ENCODE measurements at places on chromosomes 5 and 9.

- DNase-seq, result no peak
Measured at GRCh38 chr5:148902478-148902877, 76.1 kb downstream of the ADRB2 start.

DNA sequence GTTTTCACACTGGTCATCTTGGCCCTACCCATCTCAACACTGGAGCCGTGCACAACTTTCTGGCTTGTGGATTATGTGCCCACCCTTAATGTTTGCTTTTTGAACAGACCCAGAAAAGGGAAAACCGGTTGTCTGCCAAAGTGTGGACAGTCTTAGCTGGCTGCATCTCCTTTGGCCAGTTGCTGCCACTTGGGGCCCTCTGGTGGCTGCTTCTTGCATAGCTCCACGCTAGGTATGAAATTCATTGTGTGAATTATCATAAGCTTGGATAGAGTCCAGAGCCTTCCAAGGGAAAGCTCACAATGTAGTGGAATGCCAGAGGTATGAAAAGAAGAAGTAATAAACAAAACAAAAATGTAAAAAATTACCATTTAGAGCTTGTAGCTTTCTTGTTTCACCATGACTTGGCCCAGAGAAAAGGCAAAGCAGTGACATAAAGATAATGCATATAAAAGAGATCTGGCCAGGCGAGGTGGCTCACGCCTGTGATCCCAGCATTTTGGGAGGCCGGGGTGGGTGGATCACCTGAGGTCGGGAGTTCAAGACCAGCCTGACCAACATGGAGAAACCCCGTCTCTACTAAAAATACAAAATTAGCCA is 12.5 kb upstream of the SLC36A3 start:
- peak; percentile 11 for DNase-seq

- DNase-seq, result no peak
Measured at GRCh38 chr5:34827588-34828506, 11.1 kb upstream of the TTC23L start.

DNA sequence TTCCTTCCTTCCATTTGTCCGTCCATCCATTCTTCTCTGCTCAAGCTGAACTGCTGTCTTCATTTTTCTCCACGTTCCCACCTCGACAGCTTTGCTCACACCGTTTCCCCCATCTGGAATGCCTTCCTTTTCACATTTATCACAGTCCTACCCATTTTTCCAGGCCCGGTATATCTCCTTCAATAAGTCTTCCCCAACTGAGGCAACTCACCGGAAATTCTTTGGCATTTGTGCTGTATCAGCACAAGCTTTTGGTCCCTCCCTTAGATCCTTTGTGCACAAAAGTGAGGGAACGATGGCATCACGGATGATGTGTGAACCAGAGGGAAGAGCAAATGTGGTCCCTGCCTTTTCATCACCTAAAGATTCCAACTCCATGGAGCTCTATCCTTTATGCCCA is 45.6 kb upstream of the INSYN2B start:
- no peak for DNase-seq

- no peak for DNase-seq
Measured at GRCh38 chr5:135568246-135568645, 10.5 kb downstream of the CXCL14 start.

DNA sequence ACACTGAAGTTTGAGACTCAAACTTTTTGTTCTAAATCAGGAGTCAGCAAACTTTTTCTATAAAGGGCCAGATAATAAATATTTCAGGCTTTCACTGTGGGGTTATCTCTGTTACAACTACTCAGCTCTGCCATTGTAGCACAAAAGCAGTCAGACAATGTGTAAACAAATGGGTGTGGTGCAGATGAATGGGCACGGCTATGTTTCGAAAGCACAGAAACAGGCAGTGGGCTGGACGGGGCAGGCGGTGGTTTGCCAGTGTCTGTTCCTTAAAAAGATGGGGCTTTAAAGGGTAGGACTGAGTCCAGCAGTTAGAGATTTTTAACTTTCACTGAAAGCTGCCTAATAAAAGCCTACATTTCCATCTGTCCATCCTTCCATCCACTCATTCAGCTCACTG is 48.9 kb downstream of the PFDN1 start:
- no peak for DNase-seq

DNA sequence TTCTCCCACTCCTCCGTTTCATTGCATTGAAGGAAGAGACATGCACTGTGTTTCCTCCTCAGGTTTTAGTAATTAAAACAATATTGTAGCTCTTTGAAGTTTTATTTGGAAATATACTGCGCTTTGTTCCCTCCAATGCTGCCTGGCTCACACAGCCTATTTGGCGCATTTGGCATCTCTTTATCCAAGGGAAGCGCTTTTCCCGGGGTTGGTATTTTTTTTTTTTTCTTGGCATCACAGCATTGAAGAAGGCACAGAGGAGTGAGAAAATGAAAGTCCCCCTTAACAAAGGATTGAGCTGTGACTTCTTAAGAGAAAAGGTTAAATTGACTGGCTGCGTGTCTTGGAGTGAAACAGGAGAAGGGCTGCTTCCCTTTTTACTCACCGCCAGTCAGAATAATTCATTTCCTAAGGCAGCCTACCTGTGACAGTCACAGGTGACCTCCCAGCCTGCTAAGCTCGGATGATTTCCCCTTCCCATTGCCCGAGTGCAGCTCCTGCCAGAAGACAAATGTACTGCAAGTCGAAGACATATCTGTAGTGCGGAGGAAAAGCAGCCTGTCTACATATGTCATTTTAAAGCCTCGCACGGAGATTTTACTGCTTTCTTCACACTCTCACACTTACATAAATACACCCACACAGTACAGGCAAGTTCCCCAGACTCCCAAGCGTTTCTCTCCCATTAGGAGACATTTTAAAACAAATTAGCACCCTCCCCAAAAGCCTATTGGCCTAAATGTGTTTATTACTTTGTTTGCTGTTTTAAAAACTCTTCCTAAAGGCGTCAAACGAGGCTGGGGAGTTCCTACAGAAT is 665.5 kb upstream of the ZNF608 start:
- DNase-seq, result no peak

DNA sequence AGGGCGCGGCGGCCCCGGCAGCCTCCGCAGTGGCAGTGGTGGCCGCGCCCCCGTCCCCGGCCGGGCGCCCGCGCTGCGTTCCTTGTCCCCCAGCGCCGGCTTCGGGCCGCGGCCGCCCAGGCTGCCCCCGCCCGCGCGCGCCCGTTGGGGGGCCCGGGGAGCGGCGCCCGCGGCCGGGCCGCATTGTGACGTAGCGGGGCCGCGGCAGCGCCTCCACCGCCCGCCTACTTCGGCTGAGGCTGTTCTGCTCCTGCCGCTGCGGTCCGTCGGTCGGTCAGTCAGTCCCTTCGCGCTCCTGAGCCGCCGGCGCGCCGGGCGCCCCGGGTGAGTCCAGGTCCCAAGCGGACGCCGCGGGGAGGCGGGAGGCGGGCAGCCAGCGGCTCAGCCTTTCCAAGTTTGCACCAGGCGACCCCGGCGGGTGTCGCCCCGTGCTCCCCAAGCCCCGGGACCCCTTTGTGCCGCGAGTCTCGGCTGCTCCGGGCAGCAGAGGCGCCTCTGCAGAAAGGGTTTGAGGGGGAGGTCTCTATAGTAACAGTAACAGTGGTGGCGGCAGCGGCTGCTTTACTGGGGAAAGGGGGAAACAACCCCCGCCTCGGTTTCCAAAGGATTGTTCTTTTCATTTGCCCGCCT is at the start of gene SNCAIP:
SNCAIP (plus strand) TSS at position 277 of the 630 bp plus-strand sequence. CDS start 78,898 bp downstream, outside the sequence.
- no peak for DNase-seq

GRCh38 chr9:120755810-120756434 is 37.3 kb downstream of the FBXW2 start:
- DNase-seq, result peak; percentile 52

GRCh38 chr5:177328545-177329231 is 17.0 kb upstream of the MXD3 start:
- no peak for DNase-seq

GRCh38 chr9:127248241-127248640 is 16.3 kb upstream of the GARNL3 start:
- no peak for DNase-seq

GRCh38 chr5:89128092-89128491 is 245.1 kb upstream of the MEF2C start:
- no peak for DNase-seq

GRCh38 chr5:14342306-14342705 is 199.2 kb downstream of the TRIO start:
- no peak for DNase-seq

- DNase-seq, result no peak
Measured at GRCh38 chr5:97067296-97067850, 75.0 kb downstream of the LIX1 start.

- no peak for DNase-seq
Measured at GRCh38 chr5:179768326-179769085, 25.3 kb upstream of the LTC4S start.

DNA sequence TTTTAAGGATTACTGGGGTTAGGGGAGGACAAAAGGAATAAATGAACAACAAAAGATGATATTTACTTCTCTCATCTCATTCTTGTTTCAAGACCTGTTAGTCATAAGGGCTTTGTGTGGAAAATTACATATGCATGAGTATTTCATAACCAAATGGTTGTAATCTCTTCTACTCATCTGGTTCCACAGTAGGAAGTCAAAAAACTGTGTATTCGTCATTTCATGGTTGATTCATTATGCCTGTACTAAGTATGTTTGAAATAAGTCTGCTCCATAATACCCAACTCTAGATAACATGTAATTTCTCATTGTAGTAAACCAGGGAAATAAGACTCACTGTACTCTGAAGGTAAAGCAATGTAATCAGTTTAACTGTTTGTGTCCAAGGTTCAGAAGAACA is 212.9 kb downstream of the ARRDC3 start:
- no peak for DNase-seq

GRCh38 chr9:6665628-6666027 is 20.1 kb upstream of the GLDC start:
- no peak for DNase-seq

- no peak for DNase-seq
Measured at GRCh38 chr5:145768863-145769262, 66.3 kb downstream of the PRELID2 start.

GRCh38 chr5:136090319-136090718 is 42.3 kb upstream of the SMAD5 start:
- DNase-seq, result no peak

GRCh38 chr5:175842506-175842905 is 28.9 kb upstream of the CPLX2 start:
- no peak for DNase-seq

DNA sequence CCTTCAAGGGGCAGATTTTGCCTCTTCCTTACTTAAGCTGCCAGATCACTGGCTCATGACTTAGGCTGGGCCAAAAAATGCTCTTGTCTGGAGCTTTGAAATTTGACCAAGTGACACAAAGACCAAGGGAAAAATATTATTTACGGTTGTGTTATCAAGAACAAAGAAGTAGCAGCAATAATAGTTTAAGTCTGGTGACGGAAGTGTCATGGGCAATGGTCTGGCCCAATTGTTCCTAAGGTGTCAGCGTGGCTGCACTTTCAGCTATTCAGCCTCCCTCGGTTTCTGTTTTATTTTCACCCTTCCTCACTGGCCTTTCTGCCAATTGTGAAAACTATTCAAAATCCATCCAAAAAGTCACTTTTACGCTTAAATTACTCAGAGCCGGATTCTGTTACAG is 185.3 kb downstream of the CDH18 start:
- no peak for DNase-seq

- no peak for DNase-seq
Measured at GRCh38 chr5:135488727-135489465, 36.7 kb upstream of the TIFAB start.

DNA sequence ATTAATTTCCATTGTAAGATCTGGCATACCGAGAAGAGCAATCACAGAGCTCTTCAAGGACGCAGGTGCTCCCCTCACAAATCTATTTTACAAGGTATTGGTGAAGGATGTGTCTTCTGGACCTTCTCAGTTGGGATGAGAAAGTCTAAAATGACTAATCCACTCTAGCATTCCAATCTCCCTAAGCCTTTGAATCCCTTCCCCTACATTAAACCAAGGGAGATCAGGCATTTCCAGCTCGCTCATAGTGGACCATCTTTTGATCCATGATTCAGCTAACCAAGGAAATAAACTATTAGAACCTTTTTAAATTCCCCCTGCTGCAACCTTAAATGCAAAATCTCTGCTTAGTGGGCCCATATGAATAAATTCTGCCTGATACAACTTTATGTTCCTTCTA is 95.9 kb upstream of the FBN2 start:
- no peak for DNase-seq

- DNase-seq, result no peak
Measured at GRCh38 chr5:169450464-169450863, 133.1 kb upstream of the SPDL1 start.

DNA sequence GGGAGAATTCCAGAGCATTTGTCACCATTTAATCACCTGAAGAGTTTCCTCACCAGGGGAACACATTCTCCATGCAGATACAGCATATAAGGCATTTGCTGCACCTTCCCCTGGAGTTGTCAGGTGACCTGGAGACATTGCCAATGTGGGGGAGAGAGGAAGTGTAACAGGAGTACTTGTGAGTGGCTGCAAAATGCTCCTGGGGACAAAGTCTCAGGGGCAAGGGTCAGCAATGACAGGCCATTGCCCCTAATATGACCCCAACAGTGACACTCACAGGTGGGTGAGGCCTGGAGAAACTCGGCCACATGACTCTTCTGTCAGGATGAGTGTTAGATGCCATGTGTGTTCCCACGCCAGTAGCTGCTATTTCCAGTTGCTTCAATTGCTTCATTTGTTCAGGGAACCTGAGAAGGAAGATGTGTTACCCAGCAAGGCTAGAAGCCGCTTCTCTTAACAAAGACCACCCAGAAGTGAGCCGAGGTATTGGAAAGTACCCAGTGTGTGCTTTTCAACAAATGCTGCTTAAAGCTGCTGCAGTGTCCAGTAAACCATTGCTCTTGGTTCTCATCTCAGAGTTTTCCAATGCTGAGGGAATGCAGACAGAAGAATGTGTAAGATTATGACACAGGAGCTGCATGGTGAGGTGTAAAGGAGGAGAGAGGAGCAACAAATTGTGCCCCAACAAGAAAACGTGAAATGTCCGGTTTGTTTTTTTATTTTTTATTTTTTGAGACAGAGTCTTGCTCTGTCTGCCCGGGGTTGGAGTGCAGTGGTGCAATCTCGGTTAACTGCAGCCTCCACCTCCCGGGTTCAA is 128.2 kb upstream of the SLC44A1 start:
- DNase-seq, result no peak

DNA sequence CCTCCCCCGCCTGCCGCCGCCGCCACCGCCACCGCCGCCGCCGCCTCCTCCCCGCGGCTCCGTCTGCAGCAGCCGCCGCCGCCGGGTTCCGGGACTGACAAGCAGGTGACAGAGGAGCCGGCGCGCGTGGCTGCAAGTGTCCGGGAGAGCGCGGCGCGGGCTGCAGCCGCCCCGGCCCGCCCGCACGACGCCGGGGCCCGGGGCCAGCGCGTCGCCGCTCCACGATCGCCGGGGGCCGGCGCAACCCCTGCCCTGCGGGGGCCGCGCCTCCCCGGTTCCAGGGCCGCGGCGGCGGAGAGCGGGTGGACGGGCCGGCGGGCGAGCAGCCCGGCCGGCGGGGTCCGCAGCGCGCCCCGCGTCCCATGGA is 343 bp downstream of the LMX1B start:
- no peak for DNase-seq

DNA sequence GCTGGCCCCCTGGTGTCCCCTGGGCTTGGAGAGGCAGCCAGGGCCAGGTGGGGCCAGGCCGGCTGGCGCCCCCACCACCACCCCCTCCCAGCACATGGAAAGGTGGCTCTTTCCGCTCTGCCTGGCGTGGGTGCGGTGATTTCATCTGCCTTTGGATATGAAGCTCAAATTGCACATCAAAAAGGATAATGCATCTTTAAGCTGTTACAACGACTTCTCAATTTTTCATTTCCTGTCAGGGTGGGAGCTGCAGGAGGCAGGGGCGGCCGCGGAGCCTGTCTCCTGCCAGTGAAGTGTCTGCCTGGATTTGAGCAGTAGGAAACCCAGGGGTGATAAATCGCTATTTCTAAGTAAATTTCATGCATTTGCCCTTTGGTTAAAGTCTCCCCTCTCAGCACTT is 169.2 kb upstream of the MVB12B start:
- no peak for DNase-seq

All from T follicular helper cell (primary cell).